ENCODE measurements at places on chromosomes 2 and 18.

GRCh38 chr2:185299867-185300266 lies 438.7 kb upstream of the FSIP2 start:
- no peak for DNase-seq

DNA sequence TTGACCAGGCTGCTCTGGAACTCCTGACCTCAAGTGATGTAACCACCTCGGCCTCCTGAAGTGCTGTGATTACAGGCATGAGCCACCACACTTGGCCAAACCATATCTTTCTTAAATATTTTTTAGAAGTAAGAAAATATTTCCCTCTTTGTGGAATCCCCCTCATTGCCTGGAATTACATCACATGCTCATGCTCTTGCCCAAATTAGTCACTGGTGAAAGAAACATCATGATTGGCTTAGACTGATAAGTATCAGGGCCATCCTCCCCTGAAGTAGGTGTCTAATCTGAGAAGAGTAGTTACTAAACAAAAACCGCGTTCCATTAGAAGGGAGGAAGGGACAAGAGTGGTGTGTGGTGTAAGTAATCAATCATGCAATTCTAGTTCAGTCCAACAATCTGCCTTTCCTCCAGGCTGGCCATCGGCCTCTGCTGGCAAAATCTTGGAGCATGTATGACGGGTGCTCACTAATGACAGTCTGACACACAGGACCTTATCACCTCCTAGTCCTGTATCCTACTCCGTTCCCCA lies 52.3 kb upstream of the SCG2 start:
- no peak for DNase-seq

- DNase-seq = peak; percentile 44
Measured at GRCh38 chr2:6060992-6061663, 368.9 kb downstream of the SOX11 start.

- no peak for DNase-seq
Measured at GRCh38 chr2:215394102-215394805, 41.6 kb downstream of the FN1 start.
